CD4-positive, CD25-positive, alpha-beta regulatory T cell (primary cell): ENCODE measurements at places on chromosomes 16 and 17. TPM values are rescaled to one million over a fixed set of nuclear protein-coding genes. Genes with fewer than 3 reads are reported as not detected.

The PRSS27 gene
- 0.81 TPM for total RNA-seq

GRCh38 chr16:22318690-22319358, 21.6 kb downstream of the POLR3E start:
- DNase-seq: peak; percentile 51

- no peak for DNase-seq
Measured at GRCh38 chr16:23131931-23132621, 17.2 kb downstream of the USP31 start.

DNA sequence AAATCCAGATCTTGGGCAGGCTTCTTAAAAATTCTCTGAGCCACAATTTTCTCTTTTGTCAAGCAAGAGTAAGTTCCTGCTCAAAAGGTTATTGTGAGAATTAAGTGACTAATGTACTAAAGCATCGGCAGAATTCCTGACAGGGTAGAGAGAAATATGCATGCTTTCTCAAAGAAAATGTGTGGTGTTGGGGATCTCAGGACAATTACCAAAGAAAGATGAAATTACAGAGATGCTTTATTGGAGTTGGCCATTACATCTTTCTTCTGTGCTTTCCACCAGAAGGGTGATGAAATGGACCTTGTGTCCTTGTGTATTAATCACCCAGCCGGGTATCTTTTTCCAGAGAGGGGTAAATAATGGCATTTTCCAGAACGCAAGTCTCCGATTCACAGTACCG, 1.7 kb upstream of the USP43 start:
- no peak for DNase-seq

The SGSM2 gene
- 107 TPM for total RNA-seq

The ANKRD40 gene
- 24.0 TPM for total RNA-seq

The TBC1D26 gene
- 0.10 TPM for total RNA-seq

DNA sequence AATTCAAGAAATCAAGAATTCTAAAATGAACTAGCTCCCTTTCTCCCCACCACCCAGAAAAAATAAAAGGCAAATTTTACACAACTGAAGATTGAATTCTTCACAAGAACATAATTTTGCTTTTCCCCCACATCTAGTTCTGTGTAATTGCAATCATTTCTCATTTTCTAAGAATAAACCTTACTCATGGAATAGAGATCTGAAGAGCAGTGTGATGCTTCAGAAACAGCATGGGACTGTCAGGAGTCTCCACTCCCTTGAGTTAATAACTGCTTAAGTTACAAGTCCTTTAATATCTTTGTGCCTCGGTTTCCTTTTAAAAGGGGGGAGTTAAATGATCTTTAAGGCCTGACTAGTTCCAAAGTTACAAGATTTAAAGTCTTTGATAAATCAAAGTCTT, 53.7 kb downstream of the CACNG1 start:
- DNase-seq: no peak

The KRT33A gene
- total RNA-seq: not detected

- DNase-seq: no peak
Measured at GRCh38 chr17:75842963-75843576, 1.1 kb downstream of the UNC13D start.

The SEZ6L2 gene
- total RNA-seq: not detected

DNA sequence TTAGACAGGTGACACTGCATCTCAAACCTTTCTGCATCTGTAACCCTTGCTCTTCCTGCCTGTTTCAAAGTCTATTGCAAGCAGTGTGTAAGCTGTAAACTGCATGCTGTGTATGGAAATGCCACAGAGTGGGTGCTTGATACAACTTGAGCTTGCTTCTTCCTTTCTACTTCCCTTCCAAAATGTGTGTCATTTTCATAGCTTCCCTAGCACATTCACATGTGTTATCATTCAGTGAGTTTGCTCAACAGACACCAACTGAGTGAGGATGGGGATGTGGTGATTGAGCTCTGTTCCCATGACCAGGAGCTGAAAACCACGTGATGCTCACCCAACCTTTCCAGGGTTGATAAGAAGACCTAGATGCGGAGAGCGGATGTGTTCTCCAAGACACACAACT, 111.1 kb downstream of the VAT1L start:
- DNase-seq: no peak

The PER1 gene
- 1,740 TPM for total RNA-seq

The GPR179 gene
- 0.07 TPM for total RNA-seq

The CPHXL2 gene
- total RNA-seq: not detected

DNA sequence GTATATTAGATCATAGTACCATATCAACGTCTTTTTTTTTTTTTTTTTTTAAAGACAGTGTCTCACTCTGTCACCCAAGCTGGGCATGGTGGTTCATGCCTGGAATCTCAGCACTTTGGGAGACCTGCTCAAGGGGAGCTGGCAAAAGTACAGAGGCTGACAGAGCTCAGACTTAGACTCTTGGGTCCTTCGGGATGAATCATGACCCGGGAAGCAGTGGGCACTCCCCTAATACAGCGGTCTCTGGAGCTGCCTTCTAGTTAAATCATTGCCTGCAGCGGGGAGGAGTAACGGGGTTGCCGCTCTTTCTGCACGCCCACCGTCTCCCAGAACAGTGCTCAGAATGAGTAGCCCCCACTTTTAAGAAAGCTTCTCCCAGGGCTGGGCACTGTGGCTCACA, 174.4 kb downstream of the CPPED1 start:
- DNase-seq: no peak

The KRT9 gene
- not detected for total RNA-seq

DNA sequence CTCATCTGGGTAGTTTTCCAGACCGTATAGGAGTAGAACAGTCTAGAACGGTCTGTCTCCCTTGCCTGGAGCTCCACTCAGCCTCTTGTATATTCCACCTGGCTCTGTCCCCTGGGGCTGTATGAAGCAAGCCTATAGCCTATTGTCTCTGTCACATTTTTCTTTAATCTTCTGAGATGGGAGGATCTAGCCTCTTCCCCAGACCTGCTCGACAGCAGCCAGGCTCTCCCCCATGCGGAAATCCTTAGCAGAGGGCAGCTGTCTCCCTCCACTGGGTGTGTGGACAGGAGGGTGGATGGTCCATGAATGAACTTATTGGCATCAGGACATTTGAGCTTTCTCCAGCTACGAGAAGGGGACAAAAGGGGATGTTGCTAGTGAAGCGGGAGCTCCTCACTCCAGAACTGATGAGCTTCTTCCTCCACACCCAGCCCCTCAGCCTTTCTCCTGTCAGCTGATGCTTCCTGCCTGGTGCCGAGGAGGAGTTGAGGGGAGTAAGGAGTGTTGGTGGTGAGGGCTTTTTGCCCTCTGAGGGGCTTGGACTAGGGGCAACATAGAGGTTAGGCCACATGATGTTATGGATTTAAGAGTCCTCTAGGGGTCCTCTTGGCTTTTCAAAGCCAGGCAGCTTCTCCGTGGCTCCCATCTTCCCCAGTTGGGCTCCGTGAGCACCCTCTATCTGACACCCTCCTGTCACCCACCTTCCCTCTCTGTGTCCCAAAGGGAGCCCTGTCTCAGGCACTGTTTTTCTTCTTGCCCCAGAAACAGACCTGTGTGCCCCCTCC, 28.0 kb downstream of the ARHGAP23 start:
- DNase-seq: no peak

The MEIOC gene
- not detected for total RNA-seq

- DNase-seq: no peak
Measured at GRCh38 chr17:43531955-43532354, 14.2 kb downstream of the ETV4 start.

DNA sequence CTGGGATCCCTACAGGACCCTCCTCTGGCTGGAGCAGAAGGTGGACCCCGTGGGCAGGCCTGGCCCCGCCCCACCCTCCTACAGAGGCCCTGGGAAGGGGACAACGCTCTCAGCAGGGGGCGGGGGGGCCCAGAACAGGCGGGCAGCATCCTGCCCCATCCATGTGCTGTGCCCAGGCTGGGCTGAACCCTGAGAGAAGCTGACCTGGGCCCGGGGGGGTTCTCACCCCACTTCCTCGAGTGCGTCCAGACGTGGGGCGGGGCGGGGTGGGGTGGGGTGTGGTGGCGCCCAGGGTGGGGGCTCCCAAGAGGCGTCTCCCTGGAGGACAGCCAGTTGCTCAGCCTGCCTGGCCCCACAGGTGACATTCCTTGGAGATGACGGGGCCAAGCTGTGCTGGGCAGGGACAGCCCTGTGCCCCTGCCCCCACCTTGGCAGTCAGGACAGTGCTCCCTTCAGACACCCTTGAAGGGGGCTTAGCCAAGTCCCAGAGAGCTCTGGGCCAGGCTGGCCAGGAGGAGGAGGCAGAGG, 390 bp upstream of the UNC13D start:
- DNase-seq: no peak

- DNase-seq: no peak
Measured at GRCh38 chr16:54568906-54569807, 282.6 kb upstream of the IRX3 start.

GRCh38 chr17:4946312-4946976, 1.9 kb downstream of the PFN1 start:
- DNase-seq: no peak

- no peak for DNase-seq
Measured at GRCh38 chr16:17606460-17606859, 135.7 kb upstream of the XYLT1 start.

- no peak for DNase-seq
Measured at GRCh38 chr17:63676584-63676983, 23.3 kb downstream of the LIMD2 start.

The ADAP2 gene
- 2.6 TPM for total RNA-seq

The WNK4 gene
- not detected for total RNA-seq

- DNase-seq: no peak
Measured at GRCh38 chr17:17379197-17379991, 76.2 kb downstream of the NT5M start.

DNA sequence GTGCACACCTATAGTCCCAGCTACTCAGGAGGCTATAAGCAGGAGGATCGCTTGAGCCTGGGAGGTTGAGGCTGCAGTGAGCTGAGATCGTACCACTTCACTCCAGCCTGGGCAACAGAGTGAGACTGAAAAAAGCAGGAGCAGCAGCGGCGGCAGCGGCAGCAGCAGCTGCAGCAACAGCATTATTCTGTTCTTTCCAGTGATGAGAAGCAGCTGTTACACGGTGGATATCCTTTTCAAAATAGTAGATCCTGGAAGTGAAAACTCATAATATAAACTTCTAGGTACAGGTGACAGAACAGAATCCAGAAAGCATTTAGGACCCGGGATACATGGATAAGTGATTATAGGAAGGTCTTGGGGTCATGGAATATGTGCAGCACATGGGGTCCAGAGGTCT, 17.8 kb upstream of the HNF1B start:
- no peak for DNase-seq

DNA sequence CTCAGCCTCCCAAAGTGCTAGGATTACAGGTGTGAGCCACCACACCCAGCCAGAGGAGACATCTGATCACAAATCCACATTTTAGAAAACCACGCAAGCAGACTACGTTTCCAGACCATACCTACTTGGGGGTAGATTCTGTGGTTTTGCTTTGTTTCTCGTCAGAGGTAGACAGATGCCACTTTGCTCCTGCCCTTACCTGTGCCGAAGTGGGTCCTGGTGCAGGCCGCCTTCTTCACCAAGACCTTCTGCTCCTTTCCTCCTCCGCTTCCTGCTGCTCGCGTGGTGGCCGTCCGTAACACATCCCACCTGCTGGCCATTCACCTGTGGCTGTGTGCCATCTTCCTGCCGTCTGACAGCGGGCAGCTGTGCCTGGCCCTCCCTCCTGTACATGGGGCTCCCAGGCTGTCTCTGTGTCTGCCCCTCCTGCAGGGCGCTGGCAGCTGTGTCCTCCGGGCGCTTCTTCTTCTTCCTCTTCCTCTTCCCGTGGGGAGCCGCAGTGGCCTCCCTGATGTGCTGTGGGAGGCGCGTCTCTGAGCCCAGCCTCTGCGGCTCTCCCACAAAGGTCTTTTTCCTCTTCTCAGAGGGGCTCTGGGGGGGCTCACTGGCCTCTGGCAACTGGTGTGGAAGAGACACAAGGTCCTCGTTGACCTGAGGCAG, 21.2 kb upstream of the CYTH1 start:
- no peak for DNase-seq

GRCh38 chr17:16934133-16934795, 37.7 kb downstream of the TNFRSF13B start:
- DNase-seq: no peak

- DNase-seq: no peak
Measured at GRCh38 chr17:57890857-57891232, 41.0 kb upstream of the MRPS23 start.

The CCL5 gene
- 25.8 TPM for total RNA-seq

DNA sequence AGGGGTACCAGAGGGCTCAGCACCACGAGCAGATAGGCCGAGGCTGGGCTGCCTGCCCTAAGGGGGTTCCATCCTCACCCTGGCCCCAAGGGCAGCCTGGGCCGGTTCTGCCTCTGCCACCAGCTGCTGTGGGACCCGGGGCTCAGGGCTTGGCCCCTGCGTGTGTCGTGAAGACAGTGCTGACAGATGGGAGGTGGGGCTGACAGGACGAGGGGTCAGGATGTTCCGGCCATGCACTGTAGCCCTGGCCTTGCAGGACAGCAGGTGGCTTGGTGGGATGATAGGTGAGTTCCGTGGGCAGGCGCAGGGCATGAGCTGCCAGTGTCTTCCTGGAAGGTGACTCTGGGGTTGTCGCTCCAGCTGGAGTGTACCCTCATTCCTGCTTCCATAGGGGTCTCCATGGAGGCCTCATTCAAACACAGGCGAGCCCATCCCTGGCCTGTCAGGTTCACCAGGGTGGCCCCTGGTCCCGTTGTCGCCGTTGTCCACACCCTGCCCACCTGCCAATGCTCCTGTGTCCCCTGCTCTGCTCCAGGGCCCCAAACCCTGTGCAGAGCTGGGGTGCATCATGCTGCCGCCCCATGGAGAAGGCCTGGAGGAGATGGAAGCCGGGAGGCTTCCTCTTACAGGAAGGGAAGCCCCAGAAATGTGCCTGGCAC, 57.2 kb downstream of the WDR45B start:
- no peak for DNase-seq
